ENCODE measurements at places on chromosomes 12 and 14.

- no peak overlapping the region for H3K27ac ChIP-seq
- no peaks in the 10 kb centered on the region for H3K36me3 ChIP-seq
- DNase-seq, result no peak
- H3K27me3 ChIP-seq, result no peaks in the 10 kb centered on the region
These were observed 368.8 kb downstream of the ALG10 start for GRCh38 chr12:34390846-34391700.

DNA sequence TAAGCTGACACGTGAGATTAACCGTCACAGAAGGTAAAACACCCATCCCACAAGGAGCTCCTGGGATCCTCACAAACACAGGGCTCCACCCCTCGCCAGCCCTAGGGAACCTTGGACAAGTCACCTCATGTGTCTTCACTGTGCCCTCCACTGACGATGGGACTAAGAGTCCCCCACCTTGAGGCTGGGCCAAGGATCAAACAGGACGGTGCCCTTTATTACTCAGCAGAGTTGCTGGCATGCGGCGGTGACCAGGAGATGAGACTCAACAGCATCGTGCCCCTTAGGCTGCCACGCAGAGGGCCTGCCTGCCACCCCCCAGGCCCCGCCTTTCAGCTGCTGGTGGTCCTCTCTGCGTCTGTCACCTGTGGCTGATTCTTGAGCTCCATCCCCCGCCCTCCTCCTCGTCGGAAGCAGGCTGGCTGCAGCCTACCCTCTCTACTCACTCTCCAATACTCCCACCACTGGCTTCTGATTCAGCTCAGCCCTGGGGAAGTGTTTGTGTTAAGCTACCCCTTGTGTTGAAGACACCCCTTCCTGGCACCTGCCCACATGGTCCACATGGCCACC is 105.2 kb downstream of the DICER1 start:
- no peaks in the 10 kb centered on the region for H3K36me3 ChIP-seq
- peaks cover 20% of the 10 kb centered on the region for H3K27me3 ChIP-seq
- H3K4me3 ChIP-seq, result no peak overlapping the region
- no peaks in the 10 kb centered on the region for H3K4me1 ChIP-seq
- H3K27ac ChIP-seq, result no peak overlapping the region

GRCh38 chr14:92647797-92648279 is 100.6 kb downstream of the LGMN start:
- H3K4me3 ChIP-seq, result peak overlapping the region; percentile 11
- peak overlapping the region; percentile 97 for H3K27ac ChIP-seq
- peaks cover 63% of the 10 kb centered on the region for H3K4me1 ChIP-seq
- DNase-seq, result no peak

GRCh38 chr12:45743247-45743646 is 13.7 kb downstream of the ARID2 start:
- peaks cover 4% of the 10 kb centered on the region for H3K36me3 ChIP-seq
- H3K4me3 ChIP-seq, result no peak overlapping the region
- no peak for DNase-seq
- H3K27ac ChIP-seq, result no peak overlapping the region
- no peaks in the 10 kb centered on the region for H3K27me3 ChIP-seq
- peaks cover 12% of the 10 kb centered on the region for H3K4me1 ChIP-seq

DNA sequence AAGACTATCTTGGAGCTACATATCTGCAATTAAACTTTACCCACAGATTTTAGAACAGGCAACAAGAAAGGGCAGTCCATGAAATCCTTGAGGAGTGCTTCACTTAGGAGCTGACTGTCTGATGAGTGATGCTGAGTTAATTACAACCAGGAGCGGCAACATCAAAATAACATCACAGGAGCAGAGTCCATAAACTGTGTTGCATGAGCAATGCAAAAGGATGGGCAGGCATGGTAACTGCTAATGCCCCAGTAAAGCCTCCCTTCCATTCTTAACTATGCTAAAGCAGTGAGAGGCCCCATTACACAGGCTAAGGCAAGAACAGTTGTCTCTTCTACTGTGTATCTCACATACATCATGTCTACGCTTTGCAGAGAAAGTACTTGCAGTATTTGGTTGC is 156.6 kb downstream of the PAX9 start:
- H3K27ac ChIP-seq, result no peak overlapping the region
- H3K4me3 ChIP-seq, result no peak overlapping the region
- no peaks in the 10 kb centered on the region for H3K36me3 ChIP-seq
- no peak for DNase-seq

DNA sequence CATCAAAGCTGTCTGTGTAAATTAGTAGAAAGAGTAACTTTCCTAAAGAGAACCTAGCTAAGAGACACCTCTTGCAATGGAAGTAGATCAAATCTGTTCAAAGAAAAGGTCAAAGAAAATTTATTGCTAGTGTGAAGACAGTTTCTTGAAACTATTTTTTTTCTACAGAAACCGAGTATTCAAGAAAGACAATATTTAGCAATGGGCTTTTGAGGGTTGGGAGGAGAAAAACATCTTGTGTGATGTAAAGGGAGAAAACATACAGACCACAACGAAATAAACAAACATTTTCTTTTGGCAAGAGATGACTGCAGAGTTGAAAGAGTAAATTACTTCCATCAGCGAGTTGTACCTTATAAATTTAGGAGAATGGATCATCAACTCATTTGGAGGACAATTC is 24.4 kb downstream of the NKX2-1 start:
- no peaks in the 10 kb centered on the region for H3K4me1 ChIP-seq
- no peak overlapping the region for H3K27ac ChIP-seq
- DNase-seq, result no peak
